ENCODE measurements at places on chromosomes 13 and 19.

GRCh38 chr13:27793507-27794367 is 1.5 kb downstream of the GSX1 start:
- no peak overlapping the region for H3K4me3 ChIP-seq
- no peak overlapping the region for H3K27ac ChIP-seq
- peaks cover 98% of the 10 kb centered on the region for H3K27me3 ChIP-seq
- DNase-seq, result no peak
- H3K4me1 ChIP-seq, result peaks cover 24% of the 10 kb centered on the region
- H3K36me3 ChIP-seq, result no peaks in the 10 kb centered on the region

- H3K27me3 ChIP-seq, result no peaks in the 10 kb centered on the region
- no peak for DNase-seq
- H3K27ac ChIP-seq, result peak overlapping the region; percentile 62
- H3K4me1 ChIP-seq, result peaks cover 83% of the 10 kb centered on the region
- no peak overlapping the region for H3K4me3 ChIP-seq
- H3K36me3 ChIP-seq, result no peaks in the 10 kb centered on the region
These were observed 20.8 kb downstream of the MBNL2 start for GRCh38 chr13:97242755-97243497.

- H3K36me3 ChIP-seq, result no peaks in the 10 kb centered on the region
- no peak overlapping the region for H3K4me3 ChIP-seq
- no peak overlapping the region for H3K27ac ChIP-seq
- no peaks in the 10 kb centered on the region for H3K27me3 ChIP-seq
These were observed 67.1 kb downstream of the ZNF536 start for GRCh38 chr19:30439310-30439709.

DNA sequence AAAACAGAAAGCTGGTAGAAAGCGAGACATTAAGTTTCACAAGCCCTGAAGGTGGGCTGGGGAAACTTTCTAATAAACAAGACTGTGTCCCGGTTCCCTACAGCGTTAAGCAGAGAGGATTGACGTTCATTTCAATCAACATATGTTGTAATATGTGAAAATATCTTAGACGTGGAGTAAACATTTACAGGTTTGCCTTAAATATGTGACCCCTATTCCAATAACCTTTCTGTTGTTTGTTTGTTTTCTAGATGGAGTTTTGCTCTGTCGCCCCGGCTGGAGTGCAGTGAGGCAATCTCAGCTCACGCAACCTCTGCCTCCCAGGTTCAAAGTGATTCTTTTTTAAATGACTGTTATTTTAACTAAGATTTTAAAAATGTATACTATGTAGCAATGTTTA is 526.2 kb downstream of the SUCLA2 start:
- no peaks in the 10 kb centered on the region for H3K4me1 ChIP-seq
- no peaks in the 10 kb centered on the region for H3K36me3 ChIP-seq
- no peak overlapping the region for H3K4me3 ChIP-seq
- no peak overlapping the region for H3K27ac ChIP-seq
- DNase-seq, result no peak

- H3K4me1 ChIP-seq, result no peaks in the 10 kb centered on the region
- no peaks in the 10 kb centered on the region for H3K27me3 ChIP-seq
- H3K4me3 ChIP-seq, result no peak overlapping the region
- H3K27ac ChIP-seq, result no peak overlapping the region
- H3K36me3 ChIP-seq, result no peaks in the 10 kb centered on the region
These were observed 62.6 kb downstream of the IER2 start for GRCh38 chr19:13212759-13213330.

GRCh38 chr19:58367698-58368454 is 5.3 kb upstream of the ZNF497 start:
- no peaks in the 10 kb centered on the region for H3K36me3 ChIP-seq
- H3K27me3 ChIP-seq, result no peaks in the 10 kb centered on the region
- no peaks in the 10 kb centered on the region for H3K4me1 ChIP-seq
- no peak overlapping the region for H3K4me3 ChIP-seq
- no peak overlapping the region for H3K27ac ChIP-seq

DNA sequence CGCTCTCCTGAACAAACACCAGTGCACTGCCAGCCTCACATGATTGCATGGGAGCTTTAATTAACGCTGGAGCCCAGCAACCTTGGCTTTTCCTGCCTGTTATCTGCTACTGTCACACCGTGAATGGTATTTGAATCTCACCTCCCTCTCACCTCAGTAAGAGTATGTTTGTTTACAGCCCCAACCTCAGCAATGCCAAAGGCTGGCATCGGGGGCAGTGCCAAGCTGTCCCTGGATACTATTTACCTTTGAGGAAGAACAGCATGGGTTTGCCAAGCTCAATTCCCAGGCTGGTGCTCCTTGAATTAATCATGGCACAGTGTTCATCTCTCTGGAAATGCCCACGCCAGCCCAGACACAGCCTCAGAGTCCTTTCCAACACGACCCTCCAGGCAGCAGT is 57.2 kb upstream of the SERPINE3 start:
- DNase-seq, result no peak
- H3K36me3 ChIP-seq, result no peaks in the 10 kb centered on the region
- H3K4me3 ChIP-seq, result no peak overlapping the region
- H3K27ac ChIP-seq, result no peak overlapping the region

DNA sequence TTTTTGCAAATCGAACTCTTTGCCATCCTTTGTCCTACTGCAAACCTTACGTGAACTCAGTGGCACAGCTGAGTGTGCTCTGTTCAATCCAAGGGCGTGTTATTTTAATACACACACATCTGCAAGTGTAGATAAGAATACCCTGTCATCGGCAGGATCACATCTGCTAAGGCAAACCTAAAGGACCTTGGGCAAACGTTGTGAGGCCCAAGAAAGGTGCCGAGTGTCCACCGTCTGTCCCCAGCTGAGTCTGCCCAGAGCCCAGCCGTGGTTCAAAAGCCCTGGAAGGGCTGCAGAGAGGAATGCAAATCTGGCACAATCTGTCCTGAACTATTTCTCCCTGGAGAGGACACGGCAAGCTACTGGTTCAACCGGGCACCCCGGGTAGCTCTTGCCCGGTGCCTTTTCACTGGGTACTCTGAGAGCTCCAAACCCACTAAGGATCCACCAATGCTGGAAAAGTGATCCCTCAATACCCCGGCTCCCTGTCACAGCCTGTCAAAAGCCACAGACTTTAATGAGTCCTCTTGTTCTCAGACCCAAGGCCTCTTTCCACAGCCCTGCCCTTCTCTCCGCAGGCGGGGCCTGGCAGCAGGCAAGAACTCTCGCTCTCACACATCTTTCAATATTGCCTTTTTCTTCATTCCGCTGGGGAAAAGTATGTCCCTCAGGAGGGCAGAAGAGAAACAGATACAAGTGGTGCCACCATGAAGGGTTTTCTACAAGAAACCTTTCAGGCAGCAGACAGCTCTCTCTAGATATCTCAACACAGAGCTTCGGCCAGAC is 17.0 kb downstream of the SLC7A1 start:
- no peaks in the 10 kb centered on the region for H3K36me3 ChIP-seq
- no peak for DNase-seq
- H3K27ac ChIP-seq, result no peak overlapping the region

GRCh38 chr13:44149821-44150220 is 223.8 kb upstream of the SERP2 start:
- H3K27me3 ChIP-seq, result no peaks in the 10 kb centered on the region
- no peaks in the 10 kb centered on the region for H3K36me3 ChIP-seq
- no peak for DNase-seq
- H3K4me1 ChIP-seq, result no peaks in the 10 kb centered on the region
- H3K27ac ChIP-seq, result no peak overlapping the region

GRCh38 chr13:48131533-48131932 is 36.6 kb upstream of the MED4 start:
- DNase-seq, result no peak
- H3K27ac ChIP-seq, result no peak overlapping the region
- H3K4me3 ChIP-seq, result no peak overlapping the region

DNA sequence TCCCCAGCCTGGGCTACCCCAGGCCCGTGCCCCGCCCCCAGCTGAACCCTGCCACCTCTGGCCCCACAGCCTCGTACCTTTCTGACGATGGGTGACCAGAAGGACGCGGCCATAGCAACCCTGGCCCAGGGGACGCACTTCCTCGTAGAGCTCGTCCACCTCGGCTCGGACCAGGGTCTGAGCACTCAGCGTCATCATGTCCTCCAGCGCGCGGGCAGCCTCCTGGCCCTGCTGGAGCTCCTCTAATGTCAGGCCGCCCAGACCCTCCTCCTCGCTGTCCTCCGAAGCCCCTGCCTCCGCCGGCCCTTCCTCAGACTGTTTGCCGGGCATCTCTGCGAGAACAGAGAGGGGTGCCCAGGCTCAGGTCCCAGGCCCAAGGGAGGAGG is 975 bp downstream of the SBK2 start:
- DNase-seq, result no peak
- H3K36me3 ChIP-seq, result no peaks in the 10 kb centered on the region
- no peak overlapping the region for H3K4me3 ChIP-seq
- H3K4me1 ChIP-seq, result no peaks in the 10 kb centered on the region

DNA sequence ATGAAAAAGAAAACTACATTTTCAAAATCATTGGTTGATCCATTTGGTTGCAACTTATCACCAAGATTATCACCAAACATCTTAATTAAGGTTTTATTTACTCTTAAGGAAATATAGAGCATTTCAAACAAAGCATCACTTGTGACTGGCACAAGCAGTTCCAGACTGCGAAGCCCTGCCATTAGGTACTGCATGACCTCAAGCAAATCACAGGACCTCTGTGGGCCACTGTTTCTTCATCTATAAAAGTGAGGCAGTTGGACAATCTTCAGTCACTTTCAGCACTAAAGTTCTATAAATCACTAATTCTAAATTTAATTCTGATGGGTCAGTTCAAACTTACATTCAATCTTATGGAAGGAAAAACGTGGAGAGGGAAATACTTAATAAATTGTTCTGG is 2.0 kb downstream of the ELF1 start:
- peak overlapping the region; percentile 47 for H3K4me3 ChIP-seq
- DNase-seq, result no peak
- H3K27me3 ChIP-seq, result no peaks in the 10 kb centered on the region

DNA sequence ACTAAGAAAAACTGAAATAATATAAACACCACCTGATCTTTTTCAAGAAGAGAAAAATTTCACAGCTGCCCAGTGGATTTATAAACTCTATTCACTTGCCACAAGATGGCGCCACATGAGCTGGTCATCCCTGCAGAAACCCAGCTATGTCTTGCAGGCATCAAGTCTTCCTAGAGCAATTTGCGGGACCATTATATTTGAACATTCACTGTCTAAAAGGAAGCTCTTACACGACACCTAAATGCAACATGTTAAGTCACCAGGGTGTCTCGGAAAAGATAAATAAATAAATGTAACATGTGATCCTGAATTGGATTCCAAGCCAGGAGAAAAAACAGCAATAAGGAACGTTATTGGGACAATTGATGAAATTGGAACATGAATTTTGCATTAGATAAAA is 20.3 kb upstream of the AKT2 start:
- DNase-seq, result peak; percentile 78
- no peaks in the 10 kb centered on the region for H3K4me1 ChIP-seq
- no peaks in the 10 kb centered on the region for H3K36me3 ChIP-seq
- H3K4me3 ChIP-seq, result no peak overlapping the region
- no peak overlapping the region for H3K27ac ChIP-seq

GRCh38 chr13:89454681-89455080 is 1783.5 kb downstream of the SLITRK5 start:
- no peaks in the 10 kb centered on the region for H3K4me1 ChIP-seq
- no peaks in the 10 kb centered on the region for H3K36me3 ChIP-seq
- no peak for DNase-seq
- H3K27ac ChIP-seq, result no peak overlapping the region
- no peak overlapping the region for H3K4me3 ChIP-seq
- H3K27me3 ChIP-seq, result no peaks in the 10 kb centered on the region

DNA sequence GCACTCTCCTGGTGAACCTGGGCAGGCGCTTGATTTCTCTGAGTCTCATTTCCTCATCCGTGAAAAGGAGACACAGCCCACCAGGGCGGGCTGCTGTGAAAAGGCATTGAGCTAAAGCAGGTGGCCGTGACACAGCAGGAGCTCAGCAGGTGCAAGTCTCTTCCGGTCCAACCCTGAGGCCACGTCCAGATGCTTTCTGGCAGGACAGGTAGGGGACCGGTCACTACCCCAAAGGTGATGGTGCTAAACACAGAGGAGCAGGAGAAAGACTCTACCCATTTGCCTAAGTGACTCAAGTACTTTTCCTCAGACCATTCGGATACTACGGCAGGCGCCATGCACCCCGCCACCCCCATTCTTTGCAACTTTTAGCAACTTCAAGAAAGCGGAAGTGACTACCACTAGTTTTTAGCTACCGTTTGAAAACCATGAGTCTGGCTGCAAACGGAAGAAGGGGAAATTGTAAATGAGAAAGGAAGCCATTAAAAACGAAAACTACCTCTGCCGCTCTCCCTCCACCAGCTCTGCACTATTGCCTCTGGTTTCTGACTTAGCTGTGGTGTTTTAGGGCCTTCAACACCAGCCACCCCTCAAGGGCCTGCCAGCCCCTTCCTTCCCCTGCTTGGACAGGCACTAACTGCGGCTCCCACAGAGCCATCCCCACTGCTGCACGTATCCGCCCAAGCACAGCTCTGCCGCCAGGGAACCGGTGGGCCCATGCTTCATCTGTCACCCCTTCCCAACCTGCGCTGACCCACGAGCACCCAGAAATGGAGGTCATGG is 4.8 kb downstream of the PPP6R1 start:
- peaks cover 43% of the 10 kb centered on the region for H3K4me1 ChIP-seq
- peak overlapping the region; percentile 69 for H3K27ac ChIP-seq
- peak overlapping the region; percentile 47 for H3K4me3 ChIP-seq
- peak; percentile 58 for DNase-seq
- H3K36me3 ChIP-seq, result no peaks in the 10 kb centered on the region

- H3K36me3 ChIP-seq, result no peaks in the 10 kb centered on the region
- H3K27me3 ChIP-seq, result no peaks in the 10 kb centered on the region
- DNase-seq, result no peak
- no peak overlapping the region for H3K4me3 ChIP-seq
These were observed 43.3 kb downstream of the VWA8 start for GRCh38 chr13:41917641-41918040.

- DNase-seq, result no peak
- no peaks in the 10 kb centered on the region for H3K36me3 ChIP-seq
- H3K27ac ChIP-seq, result no peak overlapping the region
- H3K4me3 ChIP-seq, result no peak overlapping the region
These were observed 1500.4 kb upstream of the MIR17HG start for GRCh38 chr13:89846926-89847585.

GRCh38 chr13:81133066-81133465 is 792.1 kb upstream of the SPRY2 start:
- DNase-seq, result no peak
- H3K36me3 ChIP-seq, result no peaks in the 10 kb centered on the region
- H3K4me3 ChIP-seq, result no peak overlapping the region
- H3K27ac ChIP-seq, result no peak overlapping the region

Data from upper lobe of right lung (tissue), 1 donor.